IPS DF 19.7 (cell line): ENCODE measurements at places on chromosomes 16 and 17.
A peak's percentile ranks its signal among the peaks of the same experiment; 100 is the strongest.

GRCh38 chr16:30032083-30032819, 1.2 kb upstream of the TLCD3B start:
- DNase-seq, result peak; percentile 64

GRCh38 chr17:72978593-72979218, 113.8 kb downstream of the SLC39A11 start:
- no peak for DNase-seq

- no peak for DNase-seq
Measured at GRCh38 chr16:53829186-53829747, 125.3 kb downstream of the FTO start.

- DNase-seq, result no peak
Measured at GRCh38 chr17:79851461-79851817, 12.2 kb upstream of the CBX4 start.

DNA sequence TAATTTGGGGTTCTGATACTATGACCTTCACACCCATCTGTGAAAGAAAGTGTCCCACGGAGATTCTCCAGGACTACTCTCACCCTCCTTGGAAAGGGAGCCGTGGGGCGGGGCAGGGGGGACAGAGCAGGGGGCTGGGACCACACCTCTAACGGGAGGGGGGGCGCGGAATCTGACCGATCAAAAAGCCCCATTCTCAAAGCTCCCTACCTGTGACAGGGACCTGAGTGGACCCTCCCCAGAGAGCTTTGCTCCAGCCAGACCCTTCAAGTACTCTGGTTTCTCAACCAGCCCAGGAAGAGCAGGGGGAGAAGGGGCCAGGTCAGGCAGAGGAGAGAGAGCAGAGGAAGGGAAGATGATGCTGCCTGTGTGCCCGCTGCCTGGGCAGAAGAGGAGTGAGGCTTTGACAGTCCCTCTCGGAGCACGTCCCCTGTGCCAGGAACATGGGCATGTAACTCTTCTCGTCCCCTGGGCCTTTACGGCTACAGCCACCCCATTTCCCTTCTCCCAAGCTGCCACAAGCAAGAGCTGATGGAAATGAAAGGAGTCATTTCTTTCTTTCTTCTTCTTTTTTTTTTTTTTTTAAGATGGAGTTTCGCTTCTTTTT, 682 bp downstream of the XAF1 start:
- no peak for DNase-seq

- DNase-seq, result no peak
Measured at GRCh38 chr17:37787055-37787757, 42.3 kb upstream of the HNF1B start.

GRCh38 chr17:59002126-59002525, 104.6 kb downstream of the TRIM37 start:
- DNase-seq, result no peak

GRCh38 chr17:81306491-81306890, 11.4 kb upstream of the SLC38A10 start:
- DNase-seq, result no peak

GRCh38 chr16:13178318-13178717, 276.9 kb downstream of the SHISA9 start:
- DNase-seq, result no peak

GRCh38 chr17:64412944-64413381, 22.3 kb upstream of the PECAM1 start:
- no peak for DNase-seq

DNA sequence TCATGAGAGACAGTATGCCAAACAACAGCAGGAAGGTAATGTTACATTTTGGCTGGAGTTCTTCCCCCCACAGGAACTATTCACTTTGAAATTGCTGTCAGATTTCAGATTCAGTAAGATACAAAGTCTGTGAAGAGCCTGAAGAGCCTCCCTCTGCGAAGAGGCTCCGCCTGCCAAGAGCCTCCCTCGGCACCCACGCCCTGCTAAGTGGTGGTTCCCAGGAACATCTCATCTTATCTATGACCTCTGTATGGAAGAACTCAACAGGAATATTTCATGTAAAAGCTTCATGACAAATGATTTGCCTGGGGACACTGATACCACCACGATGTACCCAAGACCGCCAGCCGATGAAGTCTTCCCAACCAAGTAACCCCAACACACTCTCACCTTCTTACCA, 3.2 kb downstream of the ZC3H7A start:
- no peak for DNase-seq

- no peak for DNase-seq
Measured at GRCh38 chr16:15855704-15856003, 1.2 kb downstream of the MYH11 start.

- DNase-seq, result peak; percentile 100
Measured at GRCh38 chr16:11636172-11636721, 32.0 kb upstream of the SNN start.

DNA sequence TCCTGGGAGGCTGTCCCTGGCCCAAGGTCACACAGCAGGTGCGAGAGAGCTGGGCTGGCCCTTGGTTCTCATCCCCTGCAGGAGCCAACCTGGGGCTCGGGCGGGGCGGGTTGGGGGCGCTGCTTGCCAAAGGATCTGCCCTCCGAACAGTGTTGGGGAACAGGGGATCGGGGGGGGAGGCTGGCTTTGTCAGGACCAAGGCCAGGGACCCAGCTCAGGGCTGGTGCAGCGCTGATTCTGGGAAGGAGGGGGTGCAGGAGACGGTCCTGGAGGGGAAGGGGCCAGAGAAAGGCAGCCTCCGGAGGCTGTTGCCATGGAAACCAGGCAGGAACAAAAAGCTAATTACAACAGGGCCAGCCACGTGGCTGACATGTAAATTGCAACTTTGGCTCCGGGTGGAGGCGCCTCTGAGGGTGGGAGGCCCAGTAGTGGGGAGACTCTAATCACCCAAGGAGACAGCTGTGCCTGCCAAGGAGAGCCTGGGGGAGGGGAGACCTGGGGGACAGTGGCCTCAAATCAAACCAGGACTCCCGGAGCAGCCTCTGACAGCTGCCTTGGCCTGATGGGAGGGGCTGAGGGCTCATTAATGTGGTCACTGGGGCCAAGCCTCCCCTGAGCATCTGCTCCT, 1.3 kb downstream of the TUBB3 start:
- DNase-seq, result no peak

DNA sequence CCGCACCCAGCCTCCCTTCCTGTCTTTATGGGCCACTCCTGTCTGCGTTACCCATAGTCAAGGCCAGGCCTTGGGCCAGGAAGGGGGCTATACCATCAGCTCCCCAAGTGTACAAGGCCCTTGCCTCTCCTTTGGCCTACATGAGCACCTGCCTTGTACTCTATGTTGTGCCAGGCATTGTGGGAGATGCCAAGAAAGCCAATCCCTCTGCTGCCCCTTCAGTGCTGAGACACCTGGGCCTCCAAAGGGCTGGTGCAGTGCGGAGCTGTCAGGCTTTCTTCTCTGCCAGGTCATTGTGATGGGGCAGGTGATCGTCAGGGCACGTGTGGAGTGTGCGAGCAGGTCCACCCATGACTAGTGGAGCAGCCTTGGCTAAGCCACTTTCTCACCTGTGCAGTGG, 59.9 kb downstream of the MPRIP start:
- no peak for DNase-seq

GRCh38 chr16:27453494-27453825, 51.5 kb downstream of the IL21R start:
- DNase-seq, result no peak

GRCh38 chr16:66900721-66901441, 17.8 kb downstream of the CDH16 start:
- DNase-seq, result no peak

GRCh38 chr17:49468811-49469385, 26.2 kb upstream of the NGFR start:
- no peak for DNase-seq

GRCh38 chr16:84090211-84090610, 26.5 kb downstream of the MBTPS1 start:
- no peak for DNase-seq

DNA sequence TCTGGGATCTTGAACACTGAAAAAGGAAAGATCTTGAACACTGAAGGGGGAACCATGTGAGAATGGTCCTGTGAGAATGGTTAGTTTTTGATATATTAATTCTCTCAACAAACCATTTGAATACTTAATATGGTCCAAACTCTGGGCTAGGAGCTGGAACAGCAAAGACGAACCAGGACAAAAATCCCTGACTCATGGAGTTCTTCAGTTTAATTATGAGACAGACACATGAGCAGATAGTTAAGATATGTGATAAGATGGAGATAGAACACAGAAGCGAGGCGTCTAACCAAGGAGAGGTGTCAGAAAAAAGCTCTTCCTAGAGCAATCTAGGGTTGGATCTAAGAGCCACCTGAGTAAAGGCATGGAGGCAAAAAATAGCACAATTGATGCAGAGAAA, 1.6 kb downstream of the CKLF start:
- no peak for DNase-seq

GRCh38 chr16:80680046-80680445, 124.4 kb downstream of the CDYL2 start:
- no peak for DNase-seq

GRCh38 chr16:7452090-7452489, 119.4 kb downstream of the RBFOX1 start:
- no peak for DNase-seq

DNA sequence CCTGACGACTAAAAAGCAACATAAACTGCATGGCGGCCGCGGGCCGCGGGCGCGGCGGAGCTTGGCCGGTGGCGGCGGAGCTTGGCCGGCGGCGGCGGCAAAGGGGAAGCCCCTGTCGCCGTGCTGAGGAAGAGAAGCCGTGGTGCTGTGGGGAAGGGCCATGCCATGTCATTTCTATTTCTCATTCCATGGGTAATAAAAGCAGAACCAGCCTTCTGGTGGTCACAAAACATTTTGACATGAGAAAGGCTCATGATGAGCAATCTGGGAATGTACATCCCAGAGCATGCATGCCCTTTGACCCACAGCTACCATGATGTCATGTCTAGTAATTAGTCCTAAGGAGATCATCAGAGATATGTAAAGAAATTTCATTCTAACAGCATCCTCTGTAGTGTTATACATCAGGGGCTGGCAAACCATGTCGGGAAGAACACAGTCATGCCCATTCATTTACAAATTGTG, 23.9 kb upstream of the HEATR6 start:
- no peak for DNase-seq

DNA sequence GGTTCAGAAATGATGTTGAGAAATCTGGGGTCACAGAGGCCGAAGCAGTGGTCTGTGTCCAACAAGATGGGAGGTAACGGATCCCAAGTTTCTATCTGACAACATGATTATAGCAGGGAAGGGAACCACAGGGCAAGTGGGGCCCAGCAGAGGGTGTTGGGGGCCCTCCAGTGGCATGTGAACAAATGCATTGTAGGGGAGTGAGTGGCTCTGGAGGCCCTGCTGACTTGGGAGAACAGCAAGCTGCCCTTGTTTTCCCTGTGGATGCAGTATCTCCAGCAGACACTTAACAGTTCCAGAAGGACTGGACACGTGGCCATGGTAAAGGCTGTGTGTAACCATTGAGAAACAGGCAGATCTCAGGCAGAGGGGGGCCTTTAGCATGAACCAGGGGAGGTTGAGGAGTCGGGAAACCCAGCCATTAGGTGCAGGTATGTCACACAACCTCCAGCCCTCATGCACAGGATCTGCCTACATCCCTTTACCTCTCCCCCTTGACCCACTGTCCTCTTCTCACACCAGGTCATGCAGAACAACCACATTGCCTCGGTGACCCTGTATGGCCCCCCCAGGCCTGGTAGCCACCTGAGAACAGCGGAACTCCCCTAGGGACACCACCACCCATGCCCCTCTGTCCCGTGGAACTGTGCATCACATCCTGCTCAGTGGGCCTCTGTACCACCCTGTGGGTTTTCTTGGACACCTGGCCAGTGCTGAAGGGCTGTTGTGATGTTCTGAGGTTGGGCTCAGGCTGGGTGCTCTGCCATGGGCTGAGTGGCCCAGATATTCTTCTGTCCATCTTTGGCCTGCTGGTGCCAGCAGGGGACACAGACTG, 4.1 kb downstream of the B3GNT9 start:
- no peak for DNase-seq

DNA sequence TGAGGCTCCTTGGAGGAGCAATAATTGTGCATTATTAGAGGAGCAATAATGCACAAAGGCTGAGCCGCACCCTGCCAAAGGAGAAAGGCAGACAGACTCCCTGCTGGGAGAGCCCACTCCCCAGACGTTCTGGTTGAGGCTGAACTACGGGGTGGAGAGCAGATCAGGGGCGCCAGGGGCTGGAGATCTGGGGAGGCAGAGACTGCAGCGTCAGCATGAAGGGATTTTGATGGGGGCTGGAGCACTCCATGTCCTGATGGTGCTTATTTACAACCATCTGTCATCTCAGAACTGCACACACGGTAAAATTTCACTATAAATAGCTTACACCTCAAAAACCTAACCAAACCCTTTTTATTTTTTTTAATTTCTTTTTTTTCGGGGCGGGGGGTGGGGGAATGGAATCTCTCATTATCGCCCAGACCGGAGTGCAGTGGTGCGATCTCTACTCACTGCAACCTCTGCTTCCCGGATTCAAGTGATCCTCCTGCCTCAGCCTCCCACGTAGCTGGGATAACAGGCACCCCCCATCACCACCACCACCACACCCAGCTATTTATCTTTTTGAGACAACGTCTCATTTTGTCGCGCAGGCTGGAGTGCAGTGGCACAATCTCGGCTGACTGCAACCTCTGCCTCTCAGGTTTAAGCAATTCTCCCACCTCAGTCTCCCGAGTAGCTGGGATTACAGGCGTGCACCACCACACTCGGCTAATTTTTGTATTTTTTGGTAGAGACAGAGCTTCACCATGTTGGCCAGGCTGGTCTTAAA, 4.3 kb upstream of the C16orf95 start:
- DNase-seq, result no peak

DNA sequence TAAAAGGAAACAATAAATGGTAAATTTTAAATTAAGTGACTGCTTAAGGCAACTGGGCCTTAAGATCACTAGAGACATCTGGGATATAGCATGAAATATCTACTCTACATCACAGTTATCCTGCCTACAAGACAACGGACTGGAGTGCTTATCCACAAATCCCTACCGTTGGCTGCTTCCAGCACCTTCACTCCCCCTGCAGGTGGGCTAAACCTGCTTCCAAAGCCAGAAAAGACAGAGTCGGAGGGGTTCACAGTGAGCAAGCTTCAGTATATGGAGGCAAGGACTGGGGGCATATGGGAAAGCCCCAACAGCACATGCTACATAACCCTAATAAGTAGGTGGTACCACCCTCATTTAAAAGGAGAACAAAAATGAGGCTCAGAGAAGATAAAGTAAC, 45.3 kb downstream of the GRIN2A start:
- DNase-seq, result no peak

DNA sequence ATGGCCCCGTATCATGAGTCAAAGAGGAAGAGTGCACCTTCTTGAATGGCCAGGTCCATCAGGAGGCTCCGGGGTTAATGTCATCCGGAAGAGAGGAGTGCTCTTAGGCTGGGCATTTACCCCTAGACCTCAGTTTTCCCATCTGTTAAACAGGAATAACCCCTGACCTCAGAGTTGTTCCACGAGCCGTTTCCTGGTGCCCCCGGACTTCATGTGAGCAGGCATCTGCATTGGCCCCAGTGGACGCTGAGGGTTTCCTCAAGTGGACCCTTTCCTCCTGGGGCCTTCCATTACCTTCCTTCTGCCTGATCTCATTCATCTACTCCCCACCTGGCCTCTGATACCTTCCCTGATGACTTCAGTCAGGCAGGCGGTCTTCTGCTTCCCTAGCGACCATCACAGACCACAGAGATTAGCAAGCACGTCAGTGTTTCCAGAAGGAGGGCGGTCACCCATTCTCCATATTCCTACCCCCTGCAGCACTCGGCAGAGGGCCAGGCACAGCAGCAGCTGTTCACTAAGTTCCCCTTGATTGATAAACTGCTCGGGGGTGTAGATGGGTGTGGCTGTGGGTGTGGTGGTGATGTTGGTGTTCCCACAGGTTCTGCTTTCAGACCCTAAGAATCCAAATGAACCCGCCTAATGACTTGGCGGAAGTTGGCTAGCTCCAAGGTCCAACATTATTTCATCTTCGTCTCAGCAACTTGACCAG, 346.6 kb upstream of the TNRC6C start:
- no peak for DNase-seq
